Fibroblast of pulmonary artery (primary cell): ENCODE measurements at places on chromosomes 1 and 21.

GRCh38 chr1:58862728-58863385, 79.0 kb upstream of the JUN start:
- DNase-seq: no peak

- peak; percentile 19 for DNase-seq
Observed at GRCh38 chr1:52834798-52835197, 7.8 kb upstream of the ZYG11A start.

- DNase-seq: no peak
Observed at GRCh38 chr1:153649137-153649862, 9.2 kb upstream of the SNAPIN start.

GRCh38 chr1:186202271-186202764, 172.7 kb downstream of the TPR start:
- peak; percentile 49 for DNase-seq

DNA sequence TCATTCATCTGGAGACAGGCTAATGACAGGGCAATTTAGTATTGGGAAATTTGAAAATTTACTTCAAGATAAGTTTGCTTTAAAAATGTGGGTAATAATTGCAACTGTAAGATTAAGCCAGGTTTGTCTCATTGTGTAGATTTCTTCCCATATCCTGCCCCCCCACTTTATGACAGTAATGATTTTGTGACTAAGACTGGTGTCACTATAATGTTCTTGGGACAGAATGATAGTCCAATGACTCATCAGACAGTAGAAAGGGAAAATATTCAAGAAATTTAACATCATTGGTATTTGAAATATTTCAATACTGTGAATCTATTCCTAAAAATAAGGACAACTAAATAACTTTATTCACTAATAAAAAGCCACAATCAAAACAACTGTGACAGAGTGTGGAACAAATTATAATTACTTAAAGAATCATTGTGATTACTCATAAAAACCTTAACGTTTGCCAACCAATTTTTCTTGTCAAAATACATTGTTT, 36.7 kb downstream of the FH start:
- DNase-seq: peak; percentile 47

DNA sequence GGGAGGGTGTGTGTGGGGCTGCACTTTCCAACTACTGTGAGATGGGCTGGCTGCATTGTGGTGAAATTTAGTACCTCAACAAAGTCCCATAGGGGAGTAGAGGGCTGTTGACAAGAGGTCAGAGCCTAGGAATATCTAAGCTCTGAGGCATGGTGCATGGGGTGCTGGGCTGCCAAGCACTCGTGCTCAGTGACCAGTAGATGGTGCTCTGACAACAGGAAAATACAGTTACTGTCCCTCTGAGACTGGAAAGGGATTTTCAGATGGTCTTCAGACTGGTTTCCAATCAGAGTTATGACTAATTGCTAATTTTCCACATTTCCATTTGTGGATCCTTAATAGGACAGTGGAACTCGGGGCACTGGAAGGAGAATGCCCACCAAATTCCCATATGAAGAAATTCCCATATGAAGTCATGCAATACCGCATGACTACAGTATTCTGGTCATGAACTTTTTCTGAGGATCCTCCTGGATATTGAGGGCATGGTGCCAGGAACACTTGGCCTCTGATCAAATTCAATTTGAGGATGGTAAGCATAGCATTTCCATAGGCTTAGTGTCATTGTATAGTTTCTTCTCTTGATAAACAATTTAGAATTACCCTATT, 4.1 kb upstream of the CACNA1E start:
- DNase-seq: peak; percentile 73

GRCh38 chr1:56811331-56811730, 7.9 kb downstream of the FYB2 start:
- DNase-seq: no peak

DNA sequence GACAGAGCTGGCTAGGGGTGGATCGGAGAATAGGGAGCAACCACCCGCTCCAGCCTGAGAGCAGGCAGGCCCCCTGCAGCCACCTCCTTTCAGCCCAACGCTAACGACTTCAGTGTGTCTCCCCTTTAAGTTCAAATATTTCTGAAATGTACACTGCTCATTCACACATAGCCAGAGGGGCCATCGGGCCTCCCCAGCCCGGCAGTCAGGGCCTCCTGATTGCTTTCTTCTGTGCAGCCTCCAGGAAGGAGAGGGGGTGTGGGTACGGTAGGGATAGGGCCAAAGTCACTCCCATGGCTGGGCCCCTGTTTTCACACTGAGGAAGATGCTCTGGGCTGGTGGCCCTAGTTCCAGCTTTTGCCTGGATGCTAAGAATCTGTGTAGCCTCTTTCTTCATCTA, 64.8 kb downstream of the EPHB2 start:
- DNase-seq: no peak

GRCh38 chr1:36803868-36804570, 230.3 kb downstream of the GRIK3 start:
- DNase-seq: no peak

DNA sequence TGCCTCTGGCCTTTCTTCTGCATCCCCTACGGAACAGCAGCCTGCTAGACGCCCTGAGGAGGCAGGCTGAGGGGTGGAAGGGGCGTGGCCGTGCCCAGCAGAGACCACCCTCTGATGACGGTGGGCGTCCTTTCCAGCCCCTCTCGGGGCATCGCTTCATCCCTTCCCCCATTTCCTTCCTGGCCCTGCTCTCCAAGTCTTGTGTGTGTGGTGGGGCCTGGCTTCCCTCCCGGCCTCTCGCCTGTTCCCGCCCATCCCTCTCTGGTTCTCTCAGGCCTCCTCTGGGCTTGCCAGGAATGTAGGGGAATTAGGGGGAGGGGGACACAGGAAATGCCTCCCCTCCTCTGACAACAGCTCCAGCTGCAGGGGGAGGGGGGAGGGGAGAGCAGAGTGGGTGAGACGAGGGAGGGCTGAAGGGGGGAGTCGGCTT, 51.1 kb downstream of the SKI start:
- DNase-seq: peak; percentile 97
